Activated T-cell treated with anti-CD3 and anti-CD28 coated beads for 1 hour (primary cell): ENCODE measurements at places on chromosomes 11 and 22.

GRCh38 chr11:95556342-95557163, 233.0 kb downstream of the FAM76B start:
- no peak for DNase-seq

DNA sequence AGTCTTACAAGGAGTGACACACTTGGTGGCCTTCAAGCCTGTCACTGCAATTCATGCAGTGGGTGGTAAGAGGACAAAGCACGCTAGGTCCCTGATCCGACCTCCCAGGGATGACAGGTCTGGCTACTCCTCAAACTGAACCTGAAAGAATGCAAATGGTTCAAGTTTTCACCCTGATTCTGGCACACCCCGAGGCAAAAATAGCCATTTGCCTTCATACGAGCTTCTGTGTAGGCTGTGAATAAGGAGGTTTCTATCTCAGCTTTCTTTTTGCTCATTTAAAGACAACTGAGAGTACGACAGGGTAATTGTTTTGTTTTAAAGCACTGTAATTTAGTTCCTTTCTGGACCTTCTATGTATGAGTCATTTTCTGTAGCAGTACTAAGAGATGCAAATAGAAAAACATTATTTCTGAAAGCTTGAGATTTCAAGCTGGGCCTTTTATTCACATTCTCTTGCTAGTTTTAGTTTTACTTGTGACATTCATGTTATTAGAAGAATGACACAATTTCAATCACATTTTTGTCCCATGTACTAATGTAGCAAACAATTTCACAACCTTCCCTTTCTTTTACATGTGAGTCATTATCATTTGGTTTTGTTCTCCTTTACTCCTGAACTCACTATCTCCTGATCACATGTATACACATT, 56.6 kb upstream of the FDX1 start:
- no peak for DNase-seq

- peak; percentile 97 for DNase-seq
These were observed at the start of the genes LMNTD2 and RASSF7 for GRCh38 chr11:560305-561147. Gene LMNTD2, minus strand, starts transcription at chr11:560738. Its CDS starts 22 bp downstream, at chr11:560716. Gene RASSF7, plus strand, starts transcription at chr11:560970. Its CDS starts 799 bp downstream, at chr11:561769.

GRCh38 chr11:45238724-45239123, 47.4 kb downstream of the SYT13 start:
- no peak for DNase-seq

GRCh38 chr22:48975316-48975741, 852.3 kb downstream of the BRD1 start:
- DNase-seq = no peak

DNA sequence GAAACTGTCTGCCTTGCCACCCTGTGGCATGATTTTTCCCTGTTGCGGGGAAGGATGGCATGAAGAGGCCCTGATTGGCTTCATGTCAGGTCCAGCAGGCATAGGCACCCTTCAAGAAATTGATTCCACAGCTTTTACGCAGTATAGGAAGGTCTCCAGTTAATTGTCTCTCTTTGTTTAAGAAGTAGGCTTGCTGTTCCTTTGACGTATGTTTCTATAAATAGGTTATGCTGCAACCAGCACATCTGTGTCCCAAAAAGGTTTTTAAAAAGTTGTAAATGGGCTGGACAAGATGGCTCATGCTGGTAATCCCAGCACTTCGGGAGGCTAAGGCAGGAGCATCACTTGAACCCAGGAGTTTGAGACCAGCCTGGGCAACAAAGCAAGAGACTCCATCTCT, 62.6 kb downstream of the CD6 start:
- no peak for DNase-seq

GRCh38 chr11:68432874-68433273, 27.7 kb upstream of the PPP6R3 start:
- no peak for DNase-seq
